ENCODE measurements at places on chromosomes 1 and 21. TPM values are rescaled to one million over a fixed set of nuclear protein-coding genes. Genes with fewer than 3 reads are reported as not detected.

SH2D2A gene
- 3.9 TPM for total RNA-seq

HTR1D gene
- total RNA-seq: 11.9 TPM

ADORA1 gene
- 0.65 TPM for total RNA-seq

AMY2B gene
- 0.43 TPM for total RNA-seq

CD5L gene
- total RNA-seq: not detected

TNNT2 gene
- 0.39 TPM for total RNA-seq

TFF3 gene
- total RNA-seq: not detected

NUDT4B gene
- 1.2 TPM for total RNA-seq

CFAP298 gene
- 30.8 TPM for total RNA-seq

DENND2C gene
- 0.42 TPM for total RNA-seq

LRRC71 gene
- not detected for total RNA-seq

SPRR2F gene
- not detected for total RNA-seq

OR2L2 gene
- total RNA-seq: not detected

NBPF10 gene
- total RNA-seq: 0.78 TPM

CFHR4 gene
- total RNA-seq: not detected

LCE6A gene
- not detected for total RNA-seq

HRNR gene
- not detected for total RNA-seq

TTC22 gene
- not detected for total RNA-seq

RNF187 gene
- 58.0 TPM for total RNA-seq

HMCN1 gene
- 0.01 TPM for total RNA-seq

HES5 gene
- not detected for total RNA-seq

XCL1 gene
- total RNA-seq: not detected

LAD1 gene
- 0.93 TPM for total RNA-seq

SHC1 gene
- 244 TPM for total RNA-seq

IL22RA1 gene
- 9.6 TPM for total RNA-seq

HMGB4 gene
- total RNA-seq: not detected

KANK4 gene
- total RNA-seq: 0.74 TPM

LIN28A gene
- total RNA-seq: not detected

LRRN2 gene
- total RNA-seq: 11.8 TPM

ADCY10 gene
- total RNA-seq: not detected

HPCAL4 gene
- total RNA-seq: 0.34 TPM

LRRIQ3 gene
- 0.78 TPM for total RNA-seq

KCNJ6 gene
- 3.8 TPM for total RNA-seq

Measured in A549 treated with GW870086 at 1 μM for 4 hours (cell line).